ENCODE measurements at places on chromosomes 7 and 10. TPM values are rescaled to one million over a fixed set of nuclear protein-coding genes. Genes with fewer than 3 reads are reported as not detected.

DNA sequence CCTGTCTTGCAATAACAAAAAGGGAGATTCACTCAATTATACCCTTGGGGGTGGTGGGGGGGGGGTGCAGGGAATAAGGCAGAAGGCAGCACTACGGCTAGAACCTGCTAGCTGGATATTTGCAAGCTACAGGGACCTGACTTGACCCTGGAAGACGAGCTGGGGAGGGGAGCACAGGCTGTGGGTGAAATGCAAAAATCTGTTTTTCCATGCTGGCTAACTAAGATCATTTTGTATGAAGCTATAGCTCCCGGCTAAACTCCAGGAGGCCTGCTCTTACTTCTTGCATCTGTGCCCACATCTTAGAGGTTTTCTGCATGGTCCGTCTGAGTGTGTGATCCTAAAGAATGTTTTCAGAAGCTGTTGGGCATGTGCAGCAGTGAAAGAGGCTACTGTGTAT, 106.6 kb downstream of the EBLN1 start:
- no peak overlapping the region for H3K4me3 ChIP-seq
- H3K27me3 ChIP-seq, result peaks cover 4% of the 10 kb centered on the region
- H3K27ac ChIP-seq, result no peak overlapping the region
- DNase-seq, result no peak
- H3K4me1 ChIP-seq, result no peaks in the 10 kb centered on the region

- H3K4me1 ChIP-seq, result peaks cover 84% of the 10 kb centered on the region
- H3K36me3 ChIP-seq, result peaks cover 2% of the 10 kb centered on the region
- DNase-seq, result peak; percentile 73
- peak overlapping the region; percentile 80 for H3K27ac ChIP-seq
Observed at GRCh38 chr10:33139181-33139646, 181.2 kb upstream of the ITGB1 start.

DNA sequence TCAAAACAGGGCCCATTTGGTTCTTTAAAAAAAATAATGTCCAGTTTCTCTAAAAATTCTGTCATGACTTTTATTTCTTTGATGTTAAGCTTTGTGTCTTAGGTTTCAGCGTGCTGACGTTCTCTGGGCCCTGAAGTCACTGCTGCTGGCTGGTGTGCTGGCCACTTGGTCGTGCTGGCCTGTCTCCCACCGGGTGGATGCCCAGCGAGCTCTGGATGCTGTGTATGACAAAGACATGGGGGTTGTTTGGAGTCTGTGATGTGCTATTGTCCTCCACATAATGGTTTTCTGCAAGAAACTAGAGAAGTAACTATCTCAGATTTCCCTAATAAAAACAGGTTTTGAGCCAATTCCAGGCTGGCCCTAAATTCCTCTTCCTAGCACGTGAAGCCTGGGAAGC, 9.5 kb upstream of the IDI2 start:
- no peak overlapping the region for H3K4me3 ChIP-seq
- DNase-seq, result no peak
- H3K27me3 ChIP-seq, result no peaks in the 10 kb centered on the region
- peaks cover 15% of the 10 kb centered on the region for H3K4me1 ChIP-seq
- peaks cover 22% of the 10 kb centered on the region for H3K36me3 ChIP-seq

- H3K4me3 ChIP-seq, result no peak overlapping the region
- peaks cover 7% of the 10 kb centered on the region for H3K27me3 ChIP-seq
- peaks cover 13% of the 10 kb centered on the region for H3K4me1 ChIP-seq
- no peaks in the 10 kb centered on the region for H3K36me3 ChIP-seq
- no peak for DNase-seq
Observed at GRCh38 chr7:157434231-157434630, 97.4 kb downstream of the DNAJB6 start.

DNA sequence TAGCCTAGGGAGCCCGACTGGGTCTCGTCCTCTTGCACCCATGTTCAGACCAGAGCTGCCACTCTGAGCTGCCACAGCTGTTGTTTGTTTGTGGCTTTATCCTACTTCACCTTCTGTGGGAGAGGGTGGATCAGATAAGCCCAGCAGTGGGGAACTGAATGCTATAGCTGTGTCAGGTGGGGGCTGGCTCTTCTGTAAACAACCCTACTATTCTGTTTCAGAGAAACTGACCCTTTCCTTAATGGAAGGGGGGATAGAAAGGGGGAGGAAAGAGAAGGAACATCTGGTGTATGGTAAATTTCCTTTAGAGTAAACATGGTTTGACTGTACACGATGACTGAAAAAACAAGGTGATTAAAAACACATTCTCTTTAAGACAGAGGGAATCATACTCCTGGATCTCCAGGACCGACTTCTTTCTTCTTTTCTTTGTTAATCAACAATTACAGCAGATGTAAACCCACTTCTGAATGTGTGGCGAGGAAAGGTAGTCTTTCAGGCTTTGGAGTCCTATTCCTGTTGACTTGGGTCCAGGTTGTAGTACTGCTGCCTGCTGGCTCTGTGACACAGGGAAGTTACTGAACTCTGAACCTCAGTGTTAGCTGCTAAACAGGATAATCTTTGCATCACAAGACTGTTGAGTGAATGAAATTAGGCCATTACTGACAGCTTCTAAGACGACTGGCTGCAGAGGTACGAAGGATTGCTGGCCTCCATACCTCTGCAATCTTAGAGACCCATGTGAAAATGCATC, 6.0 kb downstream of the PRXL2A start:
- H3K36me3 ChIP-seq, result peaks cover 3% of the 10 kb centered on the region
- no peaks in the 10 kb centered on the region for H3K27me3 ChIP-seq
- H3K4me3 ChIP-seq, result no peak overlapping the region
- H3K4me1 ChIP-seq, result peaks cover 21% of the 10 kb centered on the region
- no peak overlapping the region for H3K27ac ChIP-seq

DNA sequence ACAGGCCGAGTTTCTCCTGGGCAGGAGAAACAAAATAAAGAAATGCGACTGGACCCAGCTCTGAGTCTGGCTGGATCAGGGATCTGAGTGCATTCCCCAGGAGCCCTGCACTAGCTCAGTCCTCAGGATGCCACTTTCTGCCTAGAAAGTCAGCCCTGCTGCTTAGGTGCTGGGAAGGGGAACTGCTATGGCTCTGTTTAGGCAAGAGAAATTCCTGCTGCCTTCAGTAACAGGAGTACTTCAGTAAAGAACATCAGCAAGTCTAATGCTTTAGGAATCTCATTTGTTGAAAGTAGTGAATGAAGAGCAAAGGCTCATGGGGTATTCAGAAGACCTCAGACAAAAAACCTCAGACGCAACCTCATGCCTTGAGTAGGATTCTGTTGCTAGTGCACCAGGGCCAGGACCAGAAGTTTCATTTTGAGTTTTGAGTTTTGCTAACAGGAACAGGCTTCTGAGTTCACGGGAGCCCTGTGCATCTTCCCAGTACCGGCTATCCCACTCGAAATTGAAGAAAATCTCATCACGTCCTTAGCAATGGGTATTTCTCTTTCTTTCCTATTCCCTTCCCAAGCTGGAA, 170.8 kb upstream of the CDCA7L start:
- no peak overlapping the region for H3K27ac ChIP-seq
- no peak overlapping the region for H3K4me3 ChIP-seq
- DNase-seq, result no peak
- peaks cover under 1% of the 10 kb centered on the region for H3K4me1 ChIP-seq

DNA sequence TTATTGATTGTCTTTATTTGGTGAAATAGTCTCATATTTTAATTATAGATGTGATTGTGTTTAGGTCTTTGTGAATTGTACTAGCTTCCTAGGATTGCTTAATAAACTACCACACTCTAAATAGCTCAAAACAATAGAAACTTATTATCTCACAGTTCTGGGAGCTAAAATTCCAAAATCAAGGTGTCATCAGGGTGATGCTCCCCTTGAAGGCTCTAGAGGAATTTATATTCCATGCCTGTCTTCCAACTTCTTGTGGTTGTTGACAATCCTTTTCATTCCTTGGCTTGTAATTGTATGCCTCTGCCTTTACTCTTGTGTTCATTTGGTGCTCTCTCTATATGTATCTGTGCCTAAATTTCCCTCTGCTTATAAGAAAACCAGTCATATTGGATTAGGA, 155.3 kb upstream of the AKR1E2 start:
- DNase-seq, result no peak
- no peak overlapping the region for H3K4me3 ChIP-seq
- H3K36me3 ChIP-seq, result no peaks in the 10 kb centered on the region
- no peaks in the 10 kb centered on the region for H3K4me1 ChIP-seq
- no peak overlapping the region for H3K27ac ChIP-seq

GRCh38 chr7:80278737-80279136, 144.1 kb downstream of the GNAI1 start:
- H3K4me3 ChIP-seq, result no peak overlapping the region
- peaks cover 2% of the 10 kb centered on the region for H3K27me3 ChIP-seq
- no peaks in the 10 kb centered on the region for H3K4me1 ChIP-seq

- no peak overlapping the region for H3K27ac ChIP-seq
- DNase-seq, result no peak
- no peaks in the 10 kb centered on the region for H3K4me1 ChIP-seq
- no peaks in the 10 kb centered on the region for H3K36me3 ChIP-seq
- no peaks in the 10 kb centered on the region for H3K27me3 ChIP-seq
Observed at GRCh38 chr10:23914641-23915040, 294.3 kb upstream of the KIAA1217 start.

- H3K36me3 ChIP-seq, result no peaks in the 10 kb centered on the region
- H3K4me1 ChIP-seq, result no peaks in the 10 kb centered on the region
- peaks cover 6% of the 10 kb centered on the region for H3K27me3 ChIP-seq
- no peak overlapping the region for H3K27ac ChIP-seq
- no peak overlapping the region for H3K4me3 ChIP-seq
Observed at GRCh38 chr10:113088194-113088593, 138.1 kb downstream of the TCF7L2 start.

DNA sequence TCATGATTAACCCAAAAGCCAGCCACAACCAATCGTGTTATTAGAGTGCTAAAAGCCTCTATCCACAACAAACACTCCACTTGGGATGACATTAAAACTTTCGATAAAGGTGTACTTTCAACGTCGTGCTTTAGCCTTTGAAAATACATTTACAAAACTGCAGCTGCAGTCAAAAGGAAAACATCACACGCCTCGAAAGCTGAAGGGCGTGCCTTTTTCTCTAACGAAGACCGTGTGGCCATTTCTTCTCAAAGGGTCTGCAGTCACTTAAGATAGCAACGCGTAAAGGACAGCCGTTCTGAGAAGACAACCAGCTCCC, 1.1 kb downstream of the ARHGAP12 start:
- DNase-seq, result no peak
- H3K4me1 ChIP-seq, result peaks cover 64% of the 10 kb centered on the region
- H3K27me3 ChIP-seq, result peaks cover 9% of the 10 kb centered on the region

DNA sequence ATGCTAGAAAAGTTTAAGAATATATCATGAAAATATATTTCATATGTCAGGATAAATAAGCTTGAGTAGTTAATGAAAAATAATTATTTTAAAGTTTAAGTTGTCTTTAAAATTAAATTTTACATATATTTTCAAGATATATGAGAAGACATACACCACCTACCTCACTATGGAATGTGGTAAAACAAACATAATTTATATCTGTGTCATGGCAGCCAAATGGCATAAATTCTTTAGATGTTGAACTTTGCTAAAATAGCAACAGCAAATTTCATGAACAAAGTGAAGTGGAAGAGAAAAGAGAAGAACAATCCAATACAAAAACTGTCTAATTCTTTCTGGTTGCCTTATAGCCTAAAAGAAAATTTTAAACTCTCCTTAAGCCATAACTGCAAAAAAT, 39.6 kb upstream of the SLC16A12 start:
- H3K27me3 ChIP-seq, result peaks cover 2% of the 10 kb centered on the region
- H3K27ac ChIP-seq, result no peak overlapping the region
- no peak for DNase-seq

DNA sequence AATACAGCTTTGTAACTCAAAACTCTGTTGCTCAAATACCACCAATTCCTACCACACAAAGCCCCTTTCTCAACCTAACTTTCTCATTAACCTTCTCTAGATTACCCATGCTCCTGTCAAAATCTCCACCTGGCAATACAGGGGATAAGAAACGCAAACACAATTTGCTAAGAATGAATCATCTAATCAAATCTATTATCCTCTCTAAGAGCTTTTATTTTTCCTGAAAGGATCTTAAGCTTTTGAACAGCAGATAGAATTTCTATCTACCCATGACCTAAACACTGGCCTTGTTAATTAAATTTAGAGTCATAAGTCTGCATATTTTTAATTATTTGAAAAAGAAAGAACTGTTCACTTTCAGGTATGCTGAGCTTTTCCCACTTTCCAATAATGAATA, 98.3 kb downstream of the HBP1 start:
- DNase-seq, result no peak
- H3K4me1 ChIP-seq, result no peaks in the 10 kb centered on the region
- H3K27ac ChIP-seq, result no peak overlapping the region
- H3K4me3 ChIP-seq, result no peak overlapping the region
- H3K36me3 ChIP-seq, result peaks cover 1% of the 10 kb centered on the region

- no peak overlapping the region for H3K4me3 ChIP-seq
- no peak for DNase-seq
- no peaks in the 10 kb centered on the region for H3K4me1 ChIP-seq
- H3K36me3 ChIP-seq, result no peaks in the 10 kb centered on the region
- H3K27me3 ChIP-seq, result no peaks in the 10 kb centered on the region
- no peak overlapping the region for H3K27ac ChIP-seq
Observed at GRCh38 chr7:49255054-49255453, 330.7 kb downstream of the CDC14C start.

DNA sequence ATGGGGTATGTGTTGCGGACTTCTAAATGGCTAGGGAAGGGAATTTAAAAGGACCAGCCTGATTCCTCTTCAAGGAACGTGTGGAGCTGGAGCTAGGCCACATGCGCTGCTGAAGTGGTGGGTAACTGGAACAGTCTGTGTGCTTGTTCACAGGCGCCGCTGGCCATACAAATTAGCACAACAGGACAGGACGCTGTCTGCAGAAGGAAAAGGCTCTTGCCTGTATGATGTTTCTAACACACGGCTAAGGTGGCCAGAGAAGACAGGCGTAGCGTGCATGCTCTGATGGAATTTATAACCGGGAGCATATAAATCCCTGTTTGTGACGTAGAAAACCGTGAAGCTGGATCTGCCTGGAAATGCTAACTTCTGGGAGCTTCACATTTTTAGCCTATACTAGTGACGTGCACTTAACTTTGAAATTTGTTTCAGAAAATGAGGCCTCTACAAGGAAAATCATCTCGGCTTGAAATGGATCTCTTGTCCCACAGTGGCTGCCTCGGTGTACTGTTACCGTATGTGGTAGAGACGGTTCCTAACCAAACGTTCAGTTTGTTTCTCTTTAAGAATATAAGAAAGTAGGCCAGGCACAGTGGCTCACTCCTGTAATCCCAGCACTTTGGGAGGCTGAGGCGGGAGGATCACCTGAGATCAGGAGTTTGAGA, 569.4 kb downstream of the PTPRN2 start:
- no peak overlapping the region for H3K4me3 ChIP-seq
- H3K36me3 ChIP-seq, result no peaks in the 10 kb centered on the region
- no peaks in the 10 kb centered on the region for H3K4me1 ChIP-seq
- H3K27ac ChIP-seq, result no peak overlapping the region
- H3K27me3 ChIP-seq, result no peaks in the 10 kb centered on the region

- no peaks in the 10 kb centered on the region for H3K36me3 ChIP-seq
- H3K4me3 ChIP-seq, result no peak overlapping the region
- peaks cover 2% of the 10 kb centered on the region for H3K27me3 ChIP-seq
- no peaks in the 10 kb centered on the region for H3K4me1 ChIP-seq
- H3K27ac ChIP-seq, result no peak overlapping the region
Observed at GRCh38 chr7:101564778-101565211, 64.3 kb downstream of the MYL10 start.

- no peak overlapping the region for H3K27ac ChIP-seq
- peaks cover 3% of the 10 kb centered on the region for H3K36me3 ChIP-seq
- H3K27me3 ChIP-seq, result peaks cover 11% of the 10 kb centered on the region
Observed at GRCh38 chr10:8116926-8117493, 62.5 kb downstream of the GATA3 start.

Gene ITIH2
- not detected for total RNA-seq

Gene TMEM236
- total RNA-seq, result 0.05 TPM

Gene VIPR2
- 0.70 TPM for total RNA-seq

Gene EGR2
- 268 TPM for total RNA-seq

Gene DNTT
- not detected for total RNA-seq

Gene OR2A1
- not detected for total RNA-seq

Gene OPN1SW
- not detected for total RNA-seq

Data from activated T-helper 1 cell treated with anti-CD3 and anti-CD28 coated beads, Interleukin-12 subunit alpha, Interleukin-12 subunit beta, Interleukin-2, Interleukin-4 antibody, amounts not matched to agents 30 ng/mL and 10 ng/mL and 1 ng/mL, durations not matched to agents 14 hours and 24 hours and 36 hours (primary cell).